ENCODE measurements at places on chromosomes 6 and 20. TPM values are rescaled to one million over a fixed set of nuclear protein-coding genes. Genes with fewer than 3 reads are reported as not detected.

- no peak for DNase-seq
- no peak overlapping the region for H3K27ac ChIP-seq
- no peaks in the 10 kb centered on the region for H3K27me3 ChIP-seq
Measured at GRCh38 chr6:10733151-10733715, 10.4 kb downstream of the TMEM14C start.

Gene RIMS4
- 0.24 TPM for total RNA-seq

Gene ERVFRD-1
- 0.11 TPM for total RNA-seq

Gene MOG
- total RNA-seq, result not detected
